ENCODE measurements at places on chromosomes 13 and 19.

DNA sequence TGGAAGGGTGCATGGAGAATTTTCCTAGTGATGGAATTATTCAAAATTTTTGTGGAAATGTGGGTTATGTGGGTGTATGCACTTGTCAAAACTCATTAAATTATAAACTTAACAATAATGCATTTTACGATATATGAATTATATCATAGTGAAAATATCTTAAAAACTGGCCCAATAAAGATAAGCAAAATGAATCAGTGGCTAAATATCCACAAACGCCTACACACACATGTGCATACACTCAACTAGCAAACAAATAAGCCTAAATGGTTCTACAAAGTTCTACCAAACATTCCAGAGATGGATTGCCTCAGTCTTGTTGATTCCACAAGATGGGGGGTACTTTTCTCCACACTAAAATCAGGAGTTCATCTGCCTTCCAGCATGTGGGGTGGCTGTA lies 349.5 kb downstream of the TSHZ3 start:
- no peak for DNase-seq

DNA sequence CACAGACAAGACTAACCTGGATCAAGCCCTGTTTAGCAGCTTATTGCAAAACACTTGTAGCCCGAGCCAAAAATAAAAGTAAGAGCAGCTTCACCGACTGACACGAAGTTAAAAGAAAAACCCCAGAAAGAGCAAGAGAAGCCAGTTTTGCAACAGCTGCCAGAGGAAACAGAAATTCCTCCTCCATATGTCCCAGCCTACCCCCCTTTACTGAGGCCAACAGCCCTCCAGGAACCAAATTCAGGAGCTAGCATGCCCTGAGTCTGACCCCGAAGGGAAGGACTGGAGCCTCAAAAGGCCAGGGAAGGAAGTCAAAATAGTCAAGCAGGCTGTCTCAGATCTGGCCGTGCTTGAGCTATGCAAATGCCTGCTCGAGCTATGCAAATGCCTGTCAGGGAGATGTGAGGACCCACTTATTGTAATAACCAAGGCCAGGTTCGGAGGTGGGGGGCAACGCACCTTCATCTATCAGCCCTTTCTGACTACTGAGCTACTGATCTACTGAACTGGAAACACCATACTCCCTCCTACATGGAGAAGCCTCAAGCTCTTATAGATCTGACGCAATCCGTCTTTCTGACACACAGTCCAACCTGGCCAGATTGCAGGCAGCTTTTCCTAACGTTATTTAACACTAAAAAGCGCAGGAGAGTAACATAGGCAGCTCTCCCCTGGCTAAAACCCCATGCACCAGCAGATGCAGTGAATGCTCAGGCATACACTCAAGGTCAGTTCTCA lies 6.7 kb downstream of the SIGLEC11 start:
- DNase-seq: no peak

DNA sequence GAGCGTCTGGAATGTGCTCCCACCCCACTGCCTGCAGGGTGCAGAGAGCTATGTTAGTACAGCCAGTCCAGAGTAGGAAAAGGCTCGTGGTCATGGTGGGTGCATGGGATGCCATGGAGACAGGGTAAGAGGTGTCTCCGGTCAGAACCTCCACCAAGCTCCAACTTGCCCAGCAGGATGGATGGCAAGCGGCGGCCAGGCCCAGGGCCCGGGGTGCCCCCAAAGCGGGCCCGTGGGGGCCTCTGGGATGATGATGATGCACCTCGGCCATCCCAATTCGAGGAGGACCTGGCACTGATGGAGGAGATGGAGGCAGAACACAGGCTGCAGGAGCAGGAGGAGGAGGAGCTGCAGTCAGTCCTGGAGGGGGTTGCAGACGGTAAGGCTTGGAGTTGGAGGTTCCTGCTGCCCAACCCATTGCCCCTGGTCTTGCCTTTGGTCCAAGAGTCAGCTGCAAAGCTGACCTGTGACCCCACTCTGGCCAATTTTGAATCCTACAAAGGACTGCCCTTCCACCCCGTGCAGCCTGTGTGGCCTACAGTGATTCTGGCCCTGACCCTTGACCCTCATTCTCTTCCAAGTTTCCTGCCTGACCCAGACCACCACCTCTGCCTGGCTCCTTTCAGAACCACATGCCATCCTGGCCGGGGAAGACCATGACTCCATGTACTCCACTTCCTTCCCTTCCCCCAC lies 14.7 kb downstream of the POLD1 start:
- DNase-seq: no peak

- DNase-seq: no peak
These were observed 28.2 kb downstream of the HPN start for GRCh38 chr19:35069696-35070095.

- no peak for DNase-seq
These were observed 21.8 kb upstream of the RAB20 start for GRCh38 chr13:110583178-110583865.

- peak; percentile 55 for DNase-seq
These were observed 1.2 kb downstream of the TBC1D4 start for GRCh38 chr13:75480671-75481175.

DNA sequence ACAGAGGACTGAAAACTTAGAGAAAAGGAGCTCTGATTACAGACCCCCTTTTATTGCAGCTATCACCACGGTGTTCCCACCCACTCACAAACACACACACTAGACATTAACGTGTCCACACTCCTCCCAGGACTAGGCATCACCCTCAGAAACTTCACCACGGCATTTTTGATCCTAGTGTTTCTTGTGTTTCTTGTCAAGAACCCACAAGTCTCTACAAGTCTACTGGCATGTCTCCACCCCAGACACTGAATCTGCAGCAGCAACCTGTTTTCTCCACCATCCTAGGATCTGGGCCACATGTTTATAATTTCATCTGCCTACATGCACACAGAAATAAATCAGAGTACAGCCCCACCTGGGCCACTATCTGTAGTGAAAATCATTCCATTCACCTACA lies 4.3 kb downstream of the ZNF486 start:
- DNase-seq: no peak
